ENCODE measurements at places on chromosomes 16 and 17. TPM values are rescaled to one million over a fixed set of nuclear protein-coding genes. Genes with fewer than 3 reads are reported as not detected.

The PRSS27 gene
- total RNA-seq = 0.53 TPM

The CACNA1H gene
- total RNA-seq = 1.5 TPM

The ZSCAN10 gene
- total RNA-seq = 0.62 TPM

DNA sequence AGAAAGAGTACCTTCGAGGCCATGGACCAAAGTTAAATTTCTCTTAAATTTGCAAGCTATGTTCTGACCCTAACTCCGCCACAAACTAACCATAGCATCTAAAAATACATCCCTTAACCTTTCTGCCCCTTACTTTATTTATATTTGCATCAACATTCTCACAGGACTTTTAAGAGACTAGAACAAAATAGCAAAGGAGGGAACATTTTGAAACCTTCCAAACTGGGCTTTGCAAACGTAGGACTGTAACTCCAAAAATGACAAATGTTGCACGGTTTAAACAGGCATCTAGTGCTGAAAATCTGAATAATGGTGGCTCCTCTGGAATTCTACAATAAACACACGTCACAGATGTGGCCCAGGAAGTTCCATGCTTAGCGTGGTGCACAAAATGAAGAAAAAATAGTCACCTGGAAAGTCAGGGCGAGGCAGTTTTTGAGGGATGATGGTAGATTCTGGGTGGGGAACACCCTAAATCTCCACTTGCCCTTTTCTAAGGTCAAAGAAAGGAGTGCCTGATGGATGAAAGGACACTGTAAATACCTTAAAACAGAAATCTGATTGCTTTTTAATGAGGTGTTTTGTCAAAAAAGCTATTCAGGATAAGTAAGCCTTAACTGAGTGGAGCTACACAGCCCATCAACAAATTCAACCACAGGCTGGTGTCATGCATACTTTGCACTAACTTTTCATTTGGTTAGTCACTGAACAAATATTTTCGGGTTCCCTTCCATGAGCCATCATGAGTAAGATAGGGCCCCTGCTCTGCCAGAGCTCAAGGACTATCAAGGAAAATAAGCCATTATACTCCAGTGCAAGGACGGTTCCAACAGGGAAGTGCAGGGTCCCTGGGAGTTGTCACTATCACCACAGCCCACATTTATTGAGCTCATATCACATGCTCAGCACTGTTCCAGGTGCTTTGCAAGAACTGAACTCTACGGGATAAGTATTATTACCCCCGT lies 21.2 kb downstream of the ARHGAP17 start:
- DNase-seq = no peak

DNA sequence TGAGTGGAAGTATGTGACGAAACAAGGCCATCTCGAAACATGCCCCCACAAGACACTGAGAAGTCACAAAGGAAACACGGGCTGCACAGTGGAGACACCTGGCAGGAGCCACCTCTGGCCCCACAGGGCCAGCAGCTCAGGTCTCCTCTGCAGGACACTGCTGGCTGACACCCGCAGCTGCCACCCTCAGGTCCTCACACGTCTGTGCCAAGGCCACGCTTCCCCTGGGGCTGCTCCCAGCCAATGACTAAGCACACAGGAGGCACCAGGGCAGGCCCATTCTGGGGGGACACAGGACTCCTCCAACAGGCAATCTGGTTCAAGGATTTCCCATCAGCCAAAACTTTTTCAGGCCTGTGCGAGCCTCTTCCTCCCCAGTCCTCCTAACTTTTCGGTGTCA lies 36.4 kb downstream of the MBTPS1 start:
- DNase-seq = no peak

DNA sequence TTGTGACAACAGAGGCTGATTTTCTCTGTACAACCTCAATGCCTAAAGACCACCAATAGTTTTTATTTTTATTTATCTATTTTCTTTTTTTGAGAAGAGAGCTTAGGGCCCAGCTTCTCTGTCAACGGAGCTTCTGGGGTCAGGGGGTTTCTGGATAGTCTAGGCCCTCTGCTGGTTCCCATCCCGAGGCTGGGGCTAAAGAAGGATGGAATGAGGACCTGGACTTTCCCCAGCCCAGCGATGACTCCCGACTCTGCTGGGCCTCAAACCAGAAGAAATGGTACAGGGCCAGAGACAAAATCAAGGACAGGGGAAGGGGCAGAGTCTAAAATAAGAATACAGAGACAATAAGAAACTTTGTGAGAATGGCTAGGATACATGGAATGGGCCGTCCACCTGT lies 5.7 kb upstream of the TSPOAP1 start:
- no peak for DNase-seq

- DNase-seq = no peak
Observed at GRCh38 chr17:8147141-8147804, 4.9 kb downstream of the PER1 start.
